Activated naive CD8-positive, alpha-beta T cell treated with anti-CD3 and anti-CD28 coated beads, Interleukin-2, amount 10 ng/mL, durations not matched to agents 7 days and 5 days (primary cell): ENCODE measurements at places on chromosomes 1 and 21.

DNA sequence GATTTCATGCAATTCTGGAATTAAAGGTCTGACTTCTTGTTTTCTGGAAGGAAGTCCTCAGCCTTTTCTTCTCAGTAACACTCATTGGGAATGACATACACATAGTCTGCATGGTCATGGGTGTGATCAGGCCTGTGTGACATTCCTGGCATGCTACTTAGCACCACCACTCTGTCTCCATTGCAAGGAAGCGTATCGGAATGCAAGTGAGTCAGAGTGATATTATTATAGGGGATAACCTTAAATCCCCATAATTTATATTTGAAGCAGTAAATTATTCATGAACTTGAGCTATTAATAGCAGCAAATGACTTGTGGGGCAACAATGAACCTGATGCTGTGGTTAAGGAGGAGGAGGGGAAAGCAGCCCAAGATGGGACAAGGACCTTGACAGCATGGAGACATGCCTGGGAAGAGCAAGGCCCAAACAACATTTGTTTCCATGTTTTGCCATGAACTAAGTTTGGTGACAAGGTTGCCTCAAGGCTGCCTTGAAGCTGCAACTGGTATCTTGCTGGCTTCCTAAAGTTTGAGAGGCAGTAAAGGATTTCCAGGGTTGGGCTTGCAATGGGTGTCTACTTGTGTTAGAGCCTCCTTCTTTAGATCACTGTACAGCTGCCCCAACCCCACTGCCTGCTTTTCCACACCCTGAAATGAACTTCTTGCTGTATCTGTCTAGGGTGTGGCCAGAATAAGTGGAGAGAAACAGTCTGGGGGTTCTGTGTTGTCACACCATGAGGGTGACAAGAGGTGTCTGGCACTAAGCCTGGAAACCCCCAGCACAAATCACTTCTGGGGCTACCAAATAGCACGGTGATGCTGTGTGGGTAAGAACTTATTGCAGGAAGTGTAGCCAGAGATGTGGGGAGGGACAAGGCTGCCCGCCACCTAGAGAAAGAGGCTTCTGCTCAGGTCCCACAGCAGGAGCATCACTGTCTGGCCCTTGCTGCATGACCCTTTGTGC is 4.6 kb downstream of the MAB21L3 start:
- DNase-seq, result no peak

DNA sequence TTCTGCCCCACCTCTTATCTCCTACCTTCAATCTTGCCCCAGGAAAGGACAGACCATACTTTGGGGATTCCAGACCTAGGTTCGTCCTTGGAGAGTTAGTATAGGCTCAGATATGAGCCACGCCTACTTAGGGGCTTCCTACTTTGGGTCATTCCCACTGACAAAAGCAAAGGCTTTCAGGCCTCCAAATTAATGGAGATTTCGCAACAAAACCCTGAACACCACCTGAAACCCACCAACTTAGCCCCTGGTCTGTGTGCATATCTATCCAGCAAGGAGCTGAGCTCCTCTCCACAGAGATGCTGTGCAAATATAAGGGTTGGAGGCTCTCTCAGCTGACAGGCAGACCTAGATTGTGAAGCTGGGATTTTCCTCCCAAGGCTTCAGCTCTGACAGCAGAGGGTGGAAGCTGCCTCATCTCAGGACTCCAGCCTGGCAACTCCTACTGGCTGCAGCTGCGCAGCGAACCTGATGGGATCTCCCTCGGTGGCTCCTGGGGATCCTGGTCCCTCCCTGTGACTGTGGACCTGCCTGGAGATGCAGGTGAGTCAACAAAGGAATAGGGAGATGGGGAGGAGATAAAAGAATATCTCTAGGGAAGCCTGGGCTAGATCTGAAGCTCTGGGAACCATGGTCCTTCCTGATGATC is 2.1 kb downstream of the MPL start:
- DNase-seq, result no peak

DNA sequence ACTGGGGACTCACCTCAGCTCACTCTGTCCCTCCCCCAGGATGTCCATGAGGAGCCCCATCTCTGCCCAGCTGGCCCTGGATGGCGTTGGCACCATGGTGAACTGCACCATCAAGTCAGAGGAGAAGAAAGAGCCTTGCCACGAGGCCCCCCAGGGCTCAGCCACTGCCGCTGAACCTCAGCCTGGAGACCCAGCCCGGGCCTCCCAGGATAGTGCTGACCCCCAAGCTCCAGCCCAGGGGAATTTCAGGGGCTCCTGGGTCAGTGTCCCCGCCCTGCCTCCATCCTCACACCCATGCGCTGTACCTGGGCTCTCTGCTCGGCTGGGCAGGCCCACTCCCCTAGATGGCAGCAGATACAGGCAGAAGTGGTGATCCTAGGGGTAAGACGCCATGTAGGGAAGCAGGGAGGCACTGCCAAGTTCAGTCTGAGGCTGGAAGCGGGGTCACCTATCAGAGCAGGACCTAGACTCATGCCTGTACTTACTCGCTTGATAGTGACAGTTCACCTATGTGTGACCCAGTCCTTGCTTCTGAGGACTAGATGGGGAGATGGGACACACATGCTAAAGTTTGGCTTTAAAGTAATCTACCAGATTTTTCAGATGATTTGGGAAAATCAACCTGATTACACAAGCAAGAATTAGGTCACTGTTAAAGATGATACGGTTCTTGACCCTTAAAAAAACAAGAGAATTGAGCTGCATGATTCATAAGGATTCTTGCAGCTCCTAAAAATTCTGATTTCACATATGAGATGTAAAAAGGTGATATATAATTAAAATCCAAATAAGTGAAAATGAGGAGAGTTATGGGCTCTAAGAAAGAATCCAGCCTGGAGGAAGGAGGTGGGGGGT is 38.7 kb downstream of the ETNK2 start:
- no peak for DNase-seq

GRCh38 chr1:159071970-159072582 is 4.5 kb downstream of the AIM2 start:
- no peak for DNase-seq

DNA sequence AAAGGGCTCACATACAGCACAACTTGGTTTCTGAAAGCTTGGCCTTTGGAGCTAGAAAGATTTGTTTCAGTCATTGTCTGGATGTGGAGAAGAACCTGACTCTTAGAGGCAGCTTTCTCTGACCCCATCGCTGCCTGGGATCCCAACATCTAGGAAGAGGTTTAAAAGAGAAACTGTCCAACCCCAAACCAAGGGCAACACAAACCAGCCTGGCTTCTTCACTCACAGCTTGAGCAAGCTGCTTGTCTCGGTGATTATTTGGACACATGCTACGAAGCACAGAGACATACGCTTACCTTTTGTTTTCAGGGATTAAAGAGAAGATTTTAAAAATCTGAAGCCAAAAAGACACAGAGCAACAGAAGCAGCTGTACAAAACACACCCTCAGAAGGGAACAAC is 109.8 kb downstream of the ETS2 start:
- DNase-seq, result no peak

GRCh38 chr21:44880405-44881197 is 7.1 kb upstream of the PTTG1IP start:
- DNase-seq, result no peak

GRCh38 chr1:150072959-150073358 is 5.4 kb downstream of the VPS45 start:
- DNase-seq, result no peak

- DNase-seq, result no peak
Observed at GRCh38 chr1:29695036-29695435, 458.7 kb downstream of the PTPRU start.

- DNase-seq, result no peak
Observed at GRCh38 chr1:227125929-227126545, 185.9 kb downstream of the COQ8A start.

- DNase-seq, result no peak
Observed at GRCh38 chr21:31418377-31419001, 74.4 kb upstream of the TIAM1 start.

GRCh38 chr1:108852221-108852975 is 4.5 kb downstream of the AKNAD1 start:
- DNase-seq, result no peak

DNA sequence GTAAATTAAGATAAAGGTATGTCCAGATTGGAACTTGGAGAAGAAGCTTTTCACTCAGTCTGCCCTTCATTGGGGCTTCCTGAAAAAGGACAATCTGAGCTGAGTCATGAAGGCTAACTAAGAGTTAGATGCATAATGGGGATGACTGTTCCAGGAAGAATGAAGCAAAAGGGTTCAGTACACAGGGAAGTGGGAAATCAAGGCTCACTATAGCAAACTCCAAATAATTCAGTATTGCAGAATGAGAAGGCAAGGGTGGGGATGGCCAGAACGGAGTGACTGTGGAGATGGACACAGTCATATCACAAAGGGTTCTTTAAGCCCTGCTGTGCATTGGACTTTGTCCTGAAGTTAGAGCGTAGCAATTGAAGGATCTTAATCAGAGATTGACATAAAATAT is 158.3 kb downstream of the FGGY start:
- no peak for DNase-seq

GRCh38 chr1:9459816-9460407 is 79.4 kb upstream of the SLC25A33 start:
- no peak for DNase-seq

- DNase-seq, result no peak
Observed at GRCh38 chr1:58459911-58460310, 86.6 kb downstream of the OMA1 start.

DNA sequence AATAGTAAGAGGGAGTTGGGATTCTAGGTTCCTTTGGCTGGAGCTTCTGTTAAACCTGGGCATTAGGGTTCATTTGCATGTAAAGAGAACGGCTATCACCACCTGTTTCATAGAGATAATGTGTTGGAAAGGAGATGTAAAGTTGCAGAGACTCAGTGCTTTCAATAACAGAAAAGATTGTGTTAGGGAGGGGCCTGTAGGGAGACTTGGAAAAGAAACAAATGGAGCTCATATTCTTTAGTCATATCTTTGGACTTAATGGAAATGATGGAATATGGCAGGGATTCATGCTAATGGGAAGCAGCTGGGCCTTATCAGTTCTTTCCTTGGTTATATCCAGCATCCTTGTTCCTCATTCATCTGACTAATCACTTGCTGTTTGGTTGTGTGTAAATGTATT is 144.9 kb downstream of the CD247 start:
- DNase-seq, result no peak

DNA sequence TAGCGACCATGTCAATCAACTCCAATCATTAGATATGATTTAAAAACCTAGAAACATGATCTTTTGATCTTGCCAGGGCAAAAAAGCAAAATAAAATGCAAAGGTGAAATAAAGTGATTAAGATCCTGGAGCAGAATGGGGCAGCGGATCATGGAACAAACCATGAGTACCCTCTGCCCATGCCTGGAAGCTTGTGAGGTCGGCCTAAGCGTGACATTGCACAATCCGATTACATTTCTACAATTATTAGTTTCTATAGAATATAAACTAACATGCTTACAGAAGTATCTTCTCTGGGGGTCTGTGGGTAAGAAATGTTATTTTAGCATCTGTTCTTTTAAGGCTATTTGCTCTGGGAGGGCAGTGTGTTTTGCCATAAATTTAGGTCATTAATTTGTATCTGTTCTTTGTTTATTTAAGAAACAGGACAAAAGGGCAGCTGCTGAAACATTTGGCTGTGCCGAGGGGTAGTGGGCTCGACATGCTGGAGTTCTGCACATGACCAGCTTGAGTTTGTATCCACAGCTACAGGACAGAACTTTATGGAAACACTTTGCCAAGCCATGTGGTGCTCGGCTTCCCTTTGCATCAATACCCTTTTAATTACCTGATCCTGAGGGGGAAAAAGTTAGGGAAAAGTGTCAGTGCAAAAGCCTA is 55.9 kb downstream of the ZBTB18 start:
- DNase-seq, result no peak

DNA sequence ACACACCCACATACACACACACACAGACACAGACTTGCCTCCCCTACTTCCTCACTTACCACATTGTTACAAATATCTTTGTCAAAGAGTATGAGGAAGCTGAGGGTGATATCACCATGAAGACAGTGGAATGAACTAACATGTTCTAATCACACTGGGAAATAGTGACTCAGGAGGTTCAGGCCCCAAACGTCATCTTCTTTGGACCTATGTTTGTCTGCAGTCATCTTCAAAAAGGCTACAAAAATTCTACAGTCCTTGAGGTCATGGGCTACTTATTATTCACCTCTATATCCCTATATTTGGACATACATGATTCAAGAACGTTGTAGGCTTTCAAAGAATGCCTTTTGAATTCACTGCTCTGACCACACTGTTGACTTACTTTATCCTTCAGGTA is 2.1 kb upstream of the LCE2C start:
- no peak for DNase-seq

DNA sequence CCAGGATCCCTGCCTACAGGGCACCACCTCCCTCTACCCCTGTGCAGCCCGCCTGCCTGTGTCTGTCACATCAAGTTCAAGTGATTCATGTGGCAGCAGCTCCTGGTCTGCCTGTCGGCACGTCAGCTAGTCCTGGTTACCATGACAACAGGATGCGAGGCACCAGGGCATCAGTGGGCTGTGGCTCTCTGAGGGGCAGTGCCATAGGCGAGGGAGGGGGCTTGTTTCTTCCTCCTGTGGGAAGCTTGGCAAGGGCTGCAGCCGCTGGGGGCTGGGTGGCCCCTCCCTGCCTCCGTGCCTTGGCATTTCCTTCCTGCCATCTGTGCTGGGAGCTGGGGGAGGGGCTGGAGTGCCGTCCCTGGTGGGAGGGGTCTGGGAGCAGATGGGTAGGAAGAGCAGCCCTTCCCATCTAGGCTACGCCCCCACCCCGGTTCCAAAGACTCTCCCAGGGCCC is 43.1 kb downstream of the FOXO6 start:
- no peak for DNase-seq

DNA sequence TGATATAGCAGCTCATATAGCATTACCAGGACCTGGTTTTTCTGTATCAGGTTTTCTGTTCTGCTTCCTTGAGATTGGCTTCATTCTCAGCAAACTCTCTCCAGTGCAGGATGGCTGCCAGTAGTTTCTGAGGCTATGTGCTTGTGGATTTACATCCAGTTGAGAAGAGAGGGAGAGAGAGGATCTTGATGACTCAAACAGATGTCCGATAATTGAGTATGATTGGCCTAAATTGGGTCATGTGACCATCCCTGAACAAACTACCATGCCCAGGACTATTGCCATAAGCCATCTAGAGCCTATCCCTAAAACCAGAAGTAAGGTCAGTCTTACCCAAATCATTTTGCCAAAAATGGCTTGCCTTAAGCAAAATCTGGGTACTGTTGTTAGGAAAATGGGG is 18.1 kb upstream of the PSMA5 start:
- DNase-seq, result no peak

GRCh38 chr1:24085546-24085945 is 26.4 kb downstream of the MYOM3 start:
- no peak for DNase-seq

GRCh38 chr1:30694280-30695175 is 28.9 kb downstream of the MATN1 start:
- DNase-seq, result no peak

- DNase-seq, result no peak
Observed at GRCh38 chr1:176983731-176984130, 180.8 kb downstream of the ASTN1 start.

- no peak for DNase-seq
Observed at GRCh38 chr21:39904457-39904856, 37.2 kb downstream of the PCP4 start.

DNA sequence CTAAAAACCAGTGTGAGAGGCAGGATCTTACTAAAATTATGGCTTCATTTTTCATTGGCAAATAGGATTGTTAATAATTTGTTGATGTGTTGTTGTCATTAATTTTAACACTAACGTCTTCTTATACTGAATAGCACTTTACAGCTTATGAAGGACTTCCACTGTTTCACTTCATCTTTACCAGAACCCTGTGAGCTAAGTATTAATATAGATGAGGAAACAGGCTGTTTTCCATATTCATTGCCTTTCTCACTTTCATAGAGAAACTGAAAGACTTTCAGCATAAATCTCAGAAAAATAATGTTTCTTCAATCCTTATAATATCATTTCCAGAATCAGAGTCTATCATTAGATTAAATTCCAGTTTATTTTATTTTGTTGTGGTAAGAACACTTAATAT is 8.5 kb downstream of the MAP10 start:
- DNase-seq, result no peak
